Erythroblast (primary cell): ENCODE measurements at places on chromosomes 6 and 20.

DNA sequence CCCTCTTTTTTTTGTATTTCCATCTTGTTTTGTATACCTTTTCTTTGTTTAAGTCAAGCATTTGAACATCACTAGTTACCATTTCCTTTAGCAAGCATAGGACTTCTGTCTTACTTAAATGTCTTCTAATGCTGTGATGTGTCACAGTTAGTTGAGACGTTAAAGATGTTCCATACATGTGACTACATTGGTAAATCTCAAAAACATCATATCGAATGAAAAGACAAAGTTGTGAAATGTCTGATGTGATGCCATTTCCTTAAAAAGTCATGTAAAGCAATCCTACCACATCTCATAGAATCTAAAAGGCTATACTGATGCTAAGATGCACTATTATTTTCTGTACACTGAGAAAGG, 26.8 kb downstream of the SLC16A10 start:
- no peak for DNase-seq

GRCh38 chr6:72709431-72709830, 87.6 kb downstream of the KCNQ5 start:
- DNase-seq = no peak

DNA sequence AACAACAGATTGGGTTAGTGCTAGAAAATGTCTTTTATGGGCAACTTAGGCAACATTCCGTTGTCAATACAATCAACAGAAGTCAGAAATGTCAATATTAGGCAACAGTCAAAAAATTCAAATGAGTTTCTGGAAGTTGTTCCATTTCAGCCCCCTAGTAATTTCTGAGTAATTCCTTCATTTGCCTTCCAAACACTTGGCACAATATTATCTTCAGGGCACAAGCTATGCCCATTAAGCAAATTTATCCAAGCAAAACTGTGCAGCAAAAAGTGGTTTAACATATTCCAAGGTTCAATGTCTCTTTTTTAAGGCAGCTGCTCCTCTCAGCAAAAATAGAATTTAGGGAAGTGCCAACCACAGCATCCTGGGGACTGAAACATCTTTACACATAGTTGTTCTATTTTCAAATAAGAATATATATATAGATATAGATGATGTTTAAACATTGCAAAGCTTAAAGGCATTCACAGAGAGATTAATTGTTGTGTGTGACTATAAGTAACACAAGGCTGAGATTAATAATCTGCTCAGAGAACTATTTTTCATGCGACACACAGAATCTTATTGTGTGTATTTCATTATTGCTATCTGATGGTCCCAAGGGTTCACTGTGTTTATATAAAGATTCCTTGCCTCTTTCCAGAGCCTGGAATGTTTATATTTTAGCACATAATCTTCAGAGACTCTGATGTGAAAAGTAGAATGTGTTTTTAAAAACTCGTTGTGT, 75.2 kb upstream of the ADTRP start:
- no peak for DNase-seq

- no peak for DNase-seq
These were observed 565.4 kb downstream of the RFPL4B start for GRCh38 chr6:112912416-112913101.
